ENCODE measurements at places on chromosomes 5 and 9.

- DNase-seq, result no peak
Measured at GRCh38 chr9:3804103-3804502, 278.3 kb upstream of the RFX3 start.

DNA sequence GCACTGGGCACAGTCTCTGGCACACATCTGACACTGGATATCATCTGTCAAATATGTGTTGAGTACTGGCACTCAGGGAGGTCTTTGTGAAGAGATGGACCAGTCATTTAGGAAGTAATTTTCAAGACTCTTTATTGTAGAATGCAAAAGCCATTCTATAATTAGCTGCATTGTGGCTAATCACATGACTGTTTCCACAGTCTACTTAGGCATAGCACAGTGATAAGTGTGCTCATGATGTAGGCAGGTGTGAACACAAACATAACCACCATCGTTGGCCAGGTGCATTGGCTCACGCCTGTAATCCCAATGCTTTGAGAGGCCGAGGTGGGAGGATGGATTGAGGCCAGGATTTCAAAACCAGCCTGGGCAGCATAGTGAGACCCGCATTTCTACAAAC is 62.2 kb downstream of the CFAP77 start:
- no peak for DNase-seq

DNA sequence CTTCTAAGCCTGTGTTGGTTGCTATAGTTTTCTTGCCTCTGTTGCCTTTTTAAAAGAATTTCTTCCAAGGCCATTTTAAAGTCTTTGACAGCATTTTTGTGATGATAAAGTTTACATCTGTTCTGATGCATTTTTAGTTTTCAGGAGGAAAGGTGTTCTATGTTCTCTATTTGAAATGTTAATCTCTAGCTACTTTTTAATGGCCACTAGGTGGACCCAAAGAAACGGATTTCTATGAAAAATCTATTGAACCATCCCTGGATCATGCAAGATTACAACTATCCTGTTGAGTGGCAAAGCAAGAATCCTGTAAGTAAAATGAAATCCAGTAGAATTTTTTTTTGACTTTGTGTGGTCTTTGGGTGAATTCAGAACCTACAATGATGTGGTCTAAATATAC is 60.2 kb downstream of the MELK start:
- DNase-seq, result no peak

DNA sequence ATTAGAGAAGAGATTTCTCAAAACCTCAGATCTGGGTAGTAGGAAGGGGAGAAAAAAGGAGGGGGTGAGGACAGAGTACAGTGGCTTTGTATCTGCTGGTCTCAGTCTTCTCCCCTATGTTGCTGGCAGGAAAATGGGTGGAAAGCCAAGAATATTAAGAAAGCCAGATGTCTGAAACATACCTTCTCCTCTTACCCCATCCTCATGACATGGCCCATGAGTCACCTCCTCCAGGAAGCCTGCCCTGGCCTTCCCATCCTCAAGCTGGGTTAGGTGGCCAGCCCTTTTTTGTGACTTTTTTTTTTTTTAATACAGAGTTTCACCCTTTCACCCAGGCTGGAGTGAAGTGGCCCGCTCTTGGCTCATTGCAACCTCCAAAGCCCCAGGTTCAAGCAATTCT is 61.8 kb downstream of the ABCA1 start:
- no peak for DNase-seq

GRCh38 chr9:115275753-115276152 is 157.8 kb upstream of the TNC start:
- DNase-seq, result no peak

GRCh38 chr5:124677374-124678351 is 68.8 kb downstream of the ZNF608 start:
- DNase-seq, result no peak

GRCh38 chr9:76049341-76049740 is 158.9 kb downstream of the PCSK5 start:
- DNase-seq, result no peak

GRCh38 chr9:14323083-14323971 is 9.4 kb upstream of the NFIB start:
- DNase-seq, result no peak

- DNase-seq, result no peak
Measured at GRCh38 chr5:132397224-132397623, 27.7 kb downstream of the SLC22A5 start.

DNA sequence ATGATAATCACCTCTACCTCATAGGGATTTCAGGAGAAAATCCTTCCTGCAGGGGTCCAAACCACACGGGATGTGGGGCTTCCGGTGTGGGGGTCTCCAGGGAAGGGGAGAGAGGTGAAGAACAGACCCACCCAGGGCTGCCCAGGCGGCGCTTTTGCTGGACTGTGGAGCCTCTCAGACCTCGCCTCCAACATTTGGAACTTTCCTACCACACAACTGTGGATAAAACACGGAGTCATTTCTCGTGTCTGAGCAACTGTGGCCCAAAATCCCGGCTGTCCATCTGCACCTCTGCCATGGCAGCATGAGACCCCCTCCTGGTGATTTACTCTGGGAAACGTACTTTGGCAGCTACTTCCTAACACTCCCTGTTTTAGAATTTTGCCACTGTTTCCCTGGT is 307.8 kb upstream of the IRX4 start:
- no peak for DNase-seq

DNA sequence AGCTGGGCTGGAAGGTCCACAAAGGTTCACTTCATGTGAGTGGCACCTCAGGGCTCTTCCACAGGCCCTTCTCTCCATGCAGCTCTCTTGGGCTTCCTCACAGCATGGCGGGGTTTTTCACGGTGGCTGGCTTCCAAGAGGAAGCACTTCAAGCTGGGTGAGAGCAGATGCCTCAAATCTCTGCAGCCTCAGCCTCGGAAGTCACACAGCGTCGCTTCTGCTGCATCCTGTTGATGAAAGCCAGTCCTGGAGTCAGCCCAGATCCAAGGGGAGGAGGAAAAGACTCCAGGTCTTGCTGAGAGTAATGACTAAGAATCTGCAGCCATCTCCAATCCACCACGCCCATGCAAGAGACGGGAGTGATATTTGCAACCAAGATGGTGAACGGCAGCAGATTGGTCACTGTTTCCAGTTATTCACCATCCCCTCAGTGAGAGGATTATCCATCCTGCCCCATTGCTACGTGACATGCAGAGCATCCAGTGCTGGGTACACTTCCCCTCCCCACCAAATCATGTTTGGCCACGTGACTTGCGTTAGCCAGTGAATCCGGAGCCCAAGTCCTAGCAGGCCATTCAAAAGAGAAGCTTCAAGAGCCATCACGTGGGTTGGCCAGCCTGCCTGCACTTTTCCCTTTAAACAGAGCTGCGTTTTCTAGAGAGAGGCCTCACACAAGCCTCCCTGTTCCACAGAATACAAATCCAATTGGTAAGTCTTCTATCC is 173.9 kb downstream of the C9orf50 start:
- DNase-seq, result no peak

DNA sequence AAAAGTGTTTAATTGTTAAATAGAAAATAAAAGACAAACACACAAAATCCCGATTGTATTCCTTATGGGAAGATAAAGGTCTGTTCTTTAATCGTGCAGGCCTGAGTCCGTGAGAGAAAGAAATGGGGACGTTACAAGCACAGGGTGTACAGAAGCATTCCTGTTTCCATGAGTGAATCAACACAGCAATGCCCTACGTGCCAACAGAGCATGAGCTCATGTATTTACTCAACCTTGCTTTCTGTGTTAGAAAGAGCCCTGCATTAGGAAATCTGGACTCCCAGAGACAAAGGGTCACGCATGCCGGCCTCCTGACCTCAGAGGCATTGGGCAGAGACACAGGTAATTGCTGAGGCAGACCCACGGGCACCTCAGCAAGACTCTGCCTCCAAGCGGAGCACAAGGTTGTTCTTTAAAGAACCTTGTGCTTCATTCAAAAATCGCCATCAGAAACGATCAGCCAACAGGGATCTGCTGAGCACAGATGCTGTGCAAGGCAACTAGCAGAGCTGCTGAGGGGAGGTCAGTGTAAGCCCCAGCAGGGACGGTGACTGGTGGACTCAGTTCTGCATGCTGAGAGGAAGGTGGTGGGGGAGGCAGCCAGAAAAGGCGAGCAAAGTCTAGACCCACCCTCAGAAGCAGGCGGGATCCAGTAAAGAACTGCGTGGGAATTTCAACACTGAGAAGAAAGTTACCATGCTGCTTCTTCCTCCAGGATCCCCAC is 101.0 kb downstream of the TLE1 start:
- no peak for DNase-seq

GRCh38 chr5:25858019-25858418 is 1180.4 kb downstream of the CDH9 start:
- no peak for DNase-seq

DNA sequence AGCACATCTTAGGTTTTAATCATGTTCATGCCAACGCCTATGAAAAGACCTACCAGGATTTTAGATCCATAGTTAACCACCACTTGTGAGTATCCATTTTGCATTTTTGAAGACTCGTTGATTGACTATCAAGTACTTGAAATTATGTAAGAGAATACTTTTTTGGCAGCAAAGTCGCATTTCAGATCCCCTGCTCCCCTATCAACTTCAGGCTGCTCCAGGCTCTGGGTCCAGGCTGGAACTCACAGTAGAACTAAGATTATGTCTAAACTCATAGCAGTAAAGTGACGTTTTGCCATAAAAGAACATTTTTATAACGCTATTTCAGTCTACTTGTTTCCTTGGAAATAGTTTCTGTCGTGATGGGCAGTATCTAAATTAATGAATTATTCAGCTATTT is 267.7 kb downstream of the FANCC start:
- DNase-seq, result no peak

- no peak for DNase-seq
Measured at GRCh38 chr5:44011518-44011917, 377.7 kb downstream of the FGF10 start.

DNA sequence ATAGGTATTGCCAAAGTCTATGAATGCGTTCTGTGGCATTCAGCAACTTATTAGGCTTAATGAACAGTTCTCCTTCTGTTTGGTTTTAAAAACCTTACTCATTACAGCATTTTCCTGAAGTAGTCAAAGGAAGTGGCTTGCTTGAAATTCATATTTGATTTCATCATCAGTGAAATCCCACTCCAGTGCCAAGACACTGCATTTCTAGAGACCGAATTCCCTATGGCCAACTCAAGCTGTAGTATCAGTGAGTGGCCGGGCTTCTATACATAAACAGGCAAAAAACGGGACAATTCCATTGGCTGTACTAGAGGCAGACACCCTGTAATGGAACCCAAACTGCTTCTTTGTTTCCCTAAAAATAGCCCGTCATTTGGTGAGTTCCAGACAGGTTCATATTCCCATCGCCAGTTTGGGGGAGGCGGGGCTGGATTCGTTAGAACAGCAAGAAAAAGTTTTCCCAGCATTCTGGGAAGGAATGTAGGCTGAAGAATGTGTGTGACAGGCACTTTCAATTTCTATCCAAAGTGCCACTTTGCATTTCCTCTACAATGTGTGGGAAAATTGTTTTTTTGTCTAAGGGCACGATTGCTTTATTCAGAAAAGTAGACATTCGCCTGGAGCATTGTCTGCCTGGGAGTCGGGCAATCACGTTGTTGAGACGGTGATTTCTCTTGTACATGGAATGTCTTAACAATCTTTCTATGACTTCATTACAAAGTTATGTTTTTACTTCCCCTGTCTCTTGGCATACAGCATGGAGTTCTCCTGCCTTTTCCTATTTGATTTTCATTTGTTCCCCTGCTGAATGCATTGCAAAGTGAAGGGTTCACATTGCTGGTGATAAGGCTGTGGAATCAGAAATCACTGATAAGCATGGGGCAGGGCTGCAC is 141.8 kb upstream of the MAST4 start:
- DNase-seq, result no peak

DNA sequence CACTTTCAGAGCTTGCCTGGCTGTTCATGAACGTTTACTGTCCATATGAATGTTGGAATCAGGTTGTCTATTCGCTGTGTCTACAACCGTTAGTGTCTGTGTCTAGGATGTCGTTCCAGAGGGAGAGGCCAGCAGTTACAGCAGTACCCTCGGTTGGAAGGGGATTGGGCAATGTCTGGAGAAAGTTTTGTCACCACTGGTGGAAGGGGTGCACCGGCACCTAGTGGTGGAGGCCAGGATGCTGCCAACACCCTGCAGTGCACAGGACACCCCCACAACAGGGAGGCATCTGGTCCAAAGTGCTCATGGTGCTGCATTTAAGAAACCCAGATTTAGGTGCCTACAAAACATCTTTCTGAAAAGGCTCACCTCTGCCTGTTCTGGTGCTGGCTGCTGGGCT is 220.7 kb downstream of the FANCC start:
- DNase-seq, result no peak

DNA sequence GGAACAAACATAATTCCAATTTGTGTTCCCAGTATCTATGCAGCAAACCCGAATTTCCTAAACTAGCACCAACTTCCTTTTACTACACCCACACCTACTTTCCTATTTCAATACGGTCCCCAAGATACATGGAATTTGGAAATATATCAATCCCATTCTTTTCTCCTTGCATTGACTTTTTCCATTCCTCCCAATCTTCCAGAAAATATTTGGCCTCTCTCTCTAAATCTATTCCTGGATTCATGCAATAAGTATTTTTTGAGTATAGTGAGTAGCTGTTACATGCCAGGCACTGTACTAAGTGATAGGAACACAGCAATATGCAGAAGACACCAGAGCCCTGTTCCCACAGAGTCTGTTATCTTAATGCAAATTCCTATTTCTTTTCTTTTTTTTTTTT is 216.2 kb upstream of the PIK3R1 start:
- DNase-seq, result no peak

DNA sequence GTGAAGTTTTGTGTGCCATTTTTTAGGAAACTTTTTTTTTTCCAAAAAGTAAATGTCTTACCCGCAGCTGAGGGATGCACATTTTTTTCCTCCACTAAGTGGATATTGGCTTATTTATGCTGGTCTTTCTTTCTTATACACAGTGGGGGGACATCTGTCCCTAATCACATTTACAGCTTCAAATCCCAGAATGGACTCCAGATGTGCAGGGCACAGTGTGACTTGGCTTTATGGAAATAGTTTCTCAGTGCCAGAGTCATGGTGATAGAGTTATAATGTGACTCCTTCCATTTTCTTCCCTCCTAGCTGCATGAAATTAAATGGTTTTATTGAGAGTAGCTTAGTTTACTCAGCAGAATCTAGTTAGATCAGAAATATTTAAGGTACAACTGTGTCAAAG is 66.5 kb downstream of the SV2C start:
- no peak for DNase-seq

DNA sequence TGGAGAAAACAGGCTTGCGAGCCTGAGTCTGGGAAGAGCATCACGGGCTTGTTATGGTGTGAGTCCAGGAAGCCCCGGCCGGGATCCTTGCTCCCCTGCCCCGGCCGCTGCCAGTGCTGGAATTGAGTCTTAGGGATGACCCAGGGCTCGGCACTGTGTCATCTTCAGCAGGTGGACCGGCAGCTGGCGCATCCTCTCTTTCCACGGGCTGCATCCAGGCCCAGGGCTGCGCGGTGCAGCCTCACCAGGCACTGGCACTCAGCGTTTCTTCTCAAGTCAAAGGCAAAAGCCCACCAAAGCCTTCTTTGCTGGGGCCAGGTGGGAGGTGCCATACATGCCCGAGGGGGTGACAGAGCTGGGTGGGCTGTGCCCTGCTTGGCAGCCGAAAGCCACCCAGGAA is 46.6 kb downstream of the COL5A1 start:
- no peak for DNase-seq

All from activated CD4-positive, alpha-beta T cell treated with anti-CD3 and anti-CD28 coated beads for 4 hours (primary cell).